ENCODE measurements at places on chromosomes 4 and X.

GRCh38 chrX:50002067-50002714 is 79.8 kb downstream of the CLCN5 start:
- no peak for DNase-seq

DNA sequence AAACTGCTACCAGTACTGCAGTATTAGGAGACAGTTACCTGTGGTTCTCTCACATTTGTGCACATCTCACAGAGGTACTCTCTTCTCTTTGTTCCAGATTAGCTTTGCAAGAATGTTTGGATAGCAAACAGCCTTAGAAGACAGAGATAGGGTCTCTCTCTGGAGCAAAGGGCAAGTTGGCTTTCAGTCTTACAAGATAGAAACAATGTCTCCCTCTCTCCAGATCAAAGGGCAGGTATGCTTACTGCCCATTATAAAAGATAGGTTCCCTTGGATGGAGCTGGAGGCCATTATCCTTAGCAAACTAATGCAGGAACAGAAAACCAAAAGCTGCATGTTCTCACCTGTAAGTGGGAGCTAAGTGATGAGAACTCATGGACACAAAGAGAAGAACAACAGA is 50.2 kb upstream of the KIT start:
- DNase-seq, result no peak

DNA sequence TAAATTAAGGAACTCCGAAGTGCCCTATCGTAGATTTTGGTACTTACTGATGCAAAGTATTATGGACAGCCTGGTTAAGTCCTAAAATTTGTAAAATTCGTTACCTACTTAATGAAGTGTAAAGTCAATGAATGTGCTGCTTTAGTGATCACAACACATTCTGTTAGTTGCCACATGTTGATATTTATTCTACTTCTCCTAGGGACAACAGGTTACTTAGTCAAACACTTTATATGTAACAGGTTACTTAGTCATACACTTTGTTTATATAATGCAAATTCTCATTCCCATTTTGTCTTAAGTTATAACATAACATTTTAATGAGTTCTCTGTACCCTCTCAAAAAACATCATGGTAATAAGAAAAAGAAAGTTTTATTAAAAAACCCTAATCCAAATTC is 643.0 kb upstream of the FTHL17 start:
- no peak for DNase-seq

- no peak for DNase-seq
Measured at GRCh38 chrX:74292808-74293123, 11.2 kb upstream of the ZCCHC13 start.

GRCh38 chr4:176981551-176981950 is 188.8 kb upstream of the VEGFC start:
- no peak for DNase-seq

DNA sequence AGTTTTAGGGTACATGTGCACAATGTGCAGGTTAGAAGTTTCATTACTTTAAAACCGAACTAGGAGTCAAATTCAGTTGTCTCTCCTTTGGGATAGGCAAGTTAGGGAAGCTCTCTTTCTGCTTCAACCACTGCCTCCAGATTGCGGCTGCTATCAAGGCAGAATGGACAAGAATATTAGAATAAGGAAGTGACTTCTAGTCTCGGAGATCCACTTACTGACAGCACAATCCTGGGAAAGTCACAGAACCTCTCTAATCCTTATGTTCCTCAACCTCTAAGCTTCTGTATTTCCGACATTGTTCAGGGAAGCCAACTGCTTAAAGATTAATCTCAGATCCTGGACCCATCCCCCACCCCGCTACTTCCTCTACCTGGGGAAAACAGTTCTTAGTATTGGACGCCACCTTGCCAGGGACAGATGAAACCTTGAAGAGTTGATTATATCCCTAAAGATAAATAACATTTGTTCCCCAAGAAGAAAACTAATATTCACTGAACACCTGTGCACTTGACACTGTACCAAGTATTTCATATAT is 2.1 kb downstream of the NUP62CL start:
- no peak for DNase-seq

- no peak for DNase-seq
Measured at GRCh38 chrX:103845165-103845653, 13.2 kb upstream of the RAB9B start.

- no peak for DNase-seq
Measured at GRCh38 chrX:155745792-155746191, 133.0 kb upstream of the TMLHE start.

- no peak for DNase-seq
Measured at GRCh38 chr4:181581983-181582382, 661.2 kb upstream of the TENM3 start.

- DNase-seq, result no peak
Measured at GRCh38 chrX:56554870-56555269, 8.6 kb upstream of the UBQLN2 start.

- no peak for DNase-seq
Measured at GRCh38 chrX:140391313-140391712, 113.6 kb downstream of the SOX3 start.

DNA sequence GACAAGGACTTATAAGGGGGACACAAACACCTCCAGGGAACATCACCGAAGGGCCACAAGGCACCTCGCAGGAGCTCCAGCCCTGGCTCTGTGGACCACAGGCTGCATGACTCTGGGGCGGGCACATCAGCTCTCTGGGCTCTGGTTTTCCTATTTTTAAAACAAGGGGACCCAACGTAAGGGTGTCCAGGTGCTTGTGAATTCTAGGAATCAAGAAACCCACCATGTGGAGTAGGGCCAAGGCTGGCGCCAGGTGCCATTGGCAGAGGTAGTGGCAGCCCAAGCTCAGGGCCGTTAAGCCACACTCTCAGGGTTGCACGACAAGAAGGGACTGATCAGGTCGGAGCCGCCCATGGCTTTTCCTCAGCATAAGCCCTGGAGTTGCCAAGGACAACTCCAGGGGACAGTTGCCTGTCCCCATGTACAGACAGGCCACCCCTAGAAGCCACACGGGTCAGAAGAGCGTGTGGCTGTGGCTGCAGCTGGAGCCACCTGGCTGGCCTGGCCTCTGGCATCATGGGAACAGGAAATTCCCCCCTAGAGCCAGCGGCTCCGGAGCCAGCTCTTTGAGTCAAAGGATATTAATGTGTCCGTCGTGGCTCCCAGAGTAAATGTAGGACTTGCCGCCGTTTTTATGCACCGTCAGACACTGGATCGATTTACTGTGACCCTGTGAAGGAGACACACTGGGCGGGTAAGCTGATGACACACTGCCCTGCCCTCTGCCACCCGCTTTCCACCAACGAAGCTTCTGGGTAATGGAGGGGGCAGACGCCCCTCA is 32.5 kb downstream of the WDR1 start:
- no peak for DNase-seq

- no peak for DNase-seq
Measured at GRCh38 chr4:5409237-5409636, 299.1 kb downstream of the EVC2 start.

- DNase-seq, result no peak
Measured at GRCh38 chr4:111115881-111116280, 493.0 kb upstream of the PITX2 start.

- no peak for DNase-seq
Measured at GRCh38 chr4:26860922-26861433, 337 bp downstream of the STIM2 start.

- peak; percentile 43 for DNase-seq
Measured at GRCh38 chr4:150096625-150097024, 18.4 kb downstream of the DCLK2 start.

DNA sequence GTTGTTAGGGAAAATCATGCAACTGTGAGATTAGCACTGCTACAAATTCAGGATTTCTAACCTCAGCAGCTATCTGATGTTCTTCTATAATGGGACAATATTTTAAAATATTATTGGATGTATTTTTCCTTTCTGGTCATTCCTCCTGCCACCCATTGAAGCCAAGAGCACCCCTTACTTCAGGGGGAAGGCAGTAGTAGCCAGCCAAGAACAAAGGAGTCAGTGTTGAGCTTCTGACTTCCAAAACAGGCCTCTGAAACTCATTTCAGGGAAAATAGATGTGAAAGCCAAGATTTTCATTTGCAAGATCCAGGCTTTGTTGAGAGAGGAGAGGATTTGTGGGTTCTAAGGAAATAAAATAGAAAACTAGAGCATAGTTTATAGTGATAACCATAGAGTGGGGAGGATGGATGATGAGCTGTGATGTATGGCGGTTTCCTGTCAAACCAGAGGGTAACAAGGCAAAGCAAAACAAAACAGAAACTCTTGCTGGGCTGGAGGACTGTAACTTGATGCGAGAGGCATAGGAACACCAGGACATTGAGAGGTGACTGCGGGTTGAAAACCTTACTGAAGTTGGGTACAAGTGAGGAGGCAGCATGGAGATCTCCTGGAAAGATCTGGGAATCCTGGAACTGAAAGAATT is 173.7 kb upstream of the LEF1 start:
- no peak for DNase-seq

DNA sequence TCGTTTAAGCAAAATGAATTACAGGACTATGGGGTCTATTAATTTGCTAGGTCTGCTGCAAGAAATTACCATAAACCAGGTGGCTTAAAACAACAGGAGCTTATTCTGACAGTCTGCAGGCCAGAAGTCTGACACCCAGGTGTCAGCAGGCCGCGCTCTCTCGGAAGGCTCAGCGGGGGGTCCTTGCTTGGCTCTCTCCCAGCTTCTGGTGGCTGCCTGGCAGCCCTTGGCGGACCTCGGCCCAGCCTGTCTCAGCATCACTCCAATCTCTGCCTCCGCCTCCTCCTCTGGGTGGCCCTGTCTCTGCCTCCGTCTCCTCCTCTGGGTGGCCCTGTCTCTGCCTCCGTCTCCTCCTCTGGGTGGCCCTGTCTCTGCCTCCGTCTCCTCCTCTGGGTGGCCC is 580.5 kb upstream of the FAT1 start:
- no peak for DNase-seq

DNA sequence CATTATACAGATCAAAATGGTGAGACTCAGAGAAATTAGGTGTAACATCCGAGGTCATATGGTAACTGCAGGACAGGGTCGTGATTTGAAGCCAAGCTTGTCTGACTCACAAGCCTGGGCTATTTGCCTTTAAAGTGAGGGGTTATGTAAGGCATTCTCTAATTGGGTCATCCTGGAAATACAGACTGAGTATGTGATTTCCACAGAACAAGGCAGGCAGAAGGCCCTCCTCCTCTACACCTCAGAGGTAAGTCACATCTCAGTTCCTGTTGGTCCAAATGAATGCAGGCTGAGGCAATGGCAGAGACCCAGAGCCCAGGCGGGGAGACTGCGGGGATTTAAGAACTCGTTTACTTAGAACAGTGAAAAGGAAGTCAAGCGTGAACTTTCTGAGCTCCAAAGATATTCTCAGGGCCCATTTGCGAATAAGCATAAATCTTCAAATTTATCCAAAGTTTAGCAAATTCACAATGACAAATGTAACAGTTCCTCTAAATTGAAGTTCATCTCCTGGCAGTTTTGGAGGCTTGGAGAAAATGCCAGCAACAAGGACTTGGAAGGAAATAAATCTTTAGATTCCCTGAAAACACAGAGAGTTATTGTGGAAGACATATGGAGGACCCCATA is 153.3 kb downstream of the LDB2 start:
- DNase-seq, result no peak

- DNase-seq, result no peak
Measured at GRCh38 chr4:24887881-24888430, 24.9 kb downstream of the CCDC149 start.

DNA sequence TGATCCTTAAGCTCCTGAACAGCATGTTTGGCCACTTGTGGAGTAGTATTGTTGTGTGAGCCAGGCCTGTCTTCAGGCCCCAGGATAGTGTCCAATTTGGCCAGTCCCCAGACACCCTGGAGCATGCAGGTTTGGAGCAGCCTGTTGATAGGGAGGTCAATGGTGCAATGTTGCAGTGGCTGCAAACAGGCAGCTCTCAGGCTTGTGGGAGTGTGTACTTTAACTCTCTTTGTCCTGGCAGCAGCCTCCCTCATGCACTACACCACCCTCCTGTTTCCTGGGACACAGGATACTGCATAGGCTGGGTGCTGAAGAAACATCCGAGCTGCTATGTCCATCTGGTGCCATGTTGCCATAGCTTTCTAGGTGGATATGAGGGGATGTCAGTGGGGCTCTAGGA is 24.0 kb downstream of the TECRL start:
- DNase-seq, result no peak

- no peak for DNase-seq
Measured at GRCh38 chr4:19786616-19787015, 465.1 kb upstream of the SLIT2 start.

DNA sequence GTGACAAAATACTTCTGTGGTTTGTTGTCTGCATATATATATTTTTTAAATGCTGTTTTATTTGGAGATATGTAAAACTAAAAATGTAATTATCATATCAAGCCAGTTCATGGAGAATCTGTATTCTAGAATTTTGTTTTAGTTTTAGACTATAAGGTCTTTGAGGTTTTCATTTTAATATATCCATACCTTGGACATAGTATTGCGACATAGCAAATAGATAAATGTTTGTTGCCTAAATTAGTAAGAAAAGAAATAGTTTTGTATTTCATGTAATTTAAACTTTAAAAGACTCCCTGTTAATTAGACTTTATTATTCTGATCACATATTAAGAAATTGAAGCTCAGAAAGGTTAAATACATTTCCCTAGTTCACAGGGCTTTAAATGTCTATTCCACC is 472.9 kb downstream of the GBA3 start:
- DNase-seq, result no peak

DNA sequence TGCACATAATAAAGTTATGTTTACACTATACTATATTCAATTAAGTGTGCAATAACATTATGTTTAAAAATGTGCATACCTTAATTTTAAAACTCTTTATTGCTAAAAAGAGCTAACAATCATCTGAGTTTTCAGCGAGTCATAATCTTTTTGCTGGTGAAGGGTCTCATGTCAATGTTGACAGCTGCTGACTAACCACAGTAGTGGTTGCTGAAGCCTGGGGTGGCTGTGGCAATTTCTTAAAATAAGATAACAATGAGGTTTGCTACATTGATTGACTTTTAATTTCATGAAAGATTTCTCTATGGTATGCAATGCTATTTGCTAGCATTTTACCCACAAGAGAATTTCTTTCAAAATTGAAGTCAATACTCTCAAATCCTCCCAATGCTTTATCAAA is 58.6 kb downstream of the C4orf46 start:
- DNase-seq, result no peak

GRCh38 chr4:26873391-26874026 is 12.9 kb downstream of the STIM2 start:
- DNase-seq, result no peak

DNA sequence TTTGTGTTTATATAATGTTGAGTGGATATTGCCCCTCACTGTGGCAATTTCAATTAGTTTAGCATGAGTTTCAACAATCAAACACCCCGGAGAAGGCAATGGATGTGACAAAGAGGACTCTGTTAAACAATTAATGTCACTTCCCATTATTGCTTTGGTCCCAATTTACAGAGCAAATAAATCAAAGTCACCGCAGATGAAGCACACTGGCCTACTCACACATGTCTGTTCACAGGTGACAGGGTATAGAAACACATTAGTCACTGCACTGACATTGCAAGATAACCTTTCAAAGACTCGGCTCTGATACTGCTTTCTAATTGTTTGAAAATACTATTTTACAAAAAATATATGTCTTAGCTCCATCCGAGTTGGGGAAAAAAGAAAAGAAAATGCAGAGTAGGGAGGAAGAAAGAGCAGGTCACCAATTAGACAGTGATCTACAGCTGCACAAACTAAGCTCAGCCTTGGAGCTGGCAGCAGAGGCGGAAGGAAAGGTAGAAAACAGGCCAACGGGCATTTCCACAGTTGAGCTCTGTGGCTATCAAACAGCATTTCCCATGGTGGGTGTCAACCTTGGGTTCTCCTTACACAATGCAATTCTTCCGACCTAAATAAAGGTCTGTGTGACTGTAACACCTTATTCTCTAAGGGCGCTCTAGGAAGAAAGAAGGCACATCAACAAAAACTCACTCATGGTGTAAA is 53.9 kb downstream of the PPARGC1A start:
- DNase-seq, result no peak
